Activated CD8-positive, alpha-beta memory T cell treated with anti-CD3 and anti-CD28 coated beads for 1 hour (primary cell): ENCODE measurements at places on chromosomes 7 and 10.

- no peak for DNase-seq
Observed at GRCh38 chr10:92493362-92493761, 80.5 kb downstream of the IDE start.

DNA sequence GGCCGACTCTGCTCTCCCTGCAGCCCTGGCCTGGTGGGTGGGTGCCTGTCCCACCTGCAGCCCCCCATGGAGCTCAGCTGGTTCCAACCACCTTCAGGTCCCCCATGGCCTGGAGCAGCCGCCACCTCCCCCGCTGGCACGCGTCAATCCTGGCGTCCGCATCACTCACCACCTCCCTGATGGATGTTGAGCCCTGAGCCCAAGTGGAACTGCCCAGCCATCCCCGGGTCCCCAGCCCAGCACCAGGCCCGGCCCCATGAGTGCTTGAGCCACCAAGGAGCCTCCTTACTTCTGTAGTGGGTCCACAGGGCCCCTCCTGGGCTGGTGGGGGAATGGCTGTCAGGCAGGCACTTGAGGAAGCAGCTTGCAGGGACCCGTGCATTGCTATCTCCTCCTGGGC is 14.6 kb downstream of the AGAP3 start:
- no peak for DNase-seq

DNA sequence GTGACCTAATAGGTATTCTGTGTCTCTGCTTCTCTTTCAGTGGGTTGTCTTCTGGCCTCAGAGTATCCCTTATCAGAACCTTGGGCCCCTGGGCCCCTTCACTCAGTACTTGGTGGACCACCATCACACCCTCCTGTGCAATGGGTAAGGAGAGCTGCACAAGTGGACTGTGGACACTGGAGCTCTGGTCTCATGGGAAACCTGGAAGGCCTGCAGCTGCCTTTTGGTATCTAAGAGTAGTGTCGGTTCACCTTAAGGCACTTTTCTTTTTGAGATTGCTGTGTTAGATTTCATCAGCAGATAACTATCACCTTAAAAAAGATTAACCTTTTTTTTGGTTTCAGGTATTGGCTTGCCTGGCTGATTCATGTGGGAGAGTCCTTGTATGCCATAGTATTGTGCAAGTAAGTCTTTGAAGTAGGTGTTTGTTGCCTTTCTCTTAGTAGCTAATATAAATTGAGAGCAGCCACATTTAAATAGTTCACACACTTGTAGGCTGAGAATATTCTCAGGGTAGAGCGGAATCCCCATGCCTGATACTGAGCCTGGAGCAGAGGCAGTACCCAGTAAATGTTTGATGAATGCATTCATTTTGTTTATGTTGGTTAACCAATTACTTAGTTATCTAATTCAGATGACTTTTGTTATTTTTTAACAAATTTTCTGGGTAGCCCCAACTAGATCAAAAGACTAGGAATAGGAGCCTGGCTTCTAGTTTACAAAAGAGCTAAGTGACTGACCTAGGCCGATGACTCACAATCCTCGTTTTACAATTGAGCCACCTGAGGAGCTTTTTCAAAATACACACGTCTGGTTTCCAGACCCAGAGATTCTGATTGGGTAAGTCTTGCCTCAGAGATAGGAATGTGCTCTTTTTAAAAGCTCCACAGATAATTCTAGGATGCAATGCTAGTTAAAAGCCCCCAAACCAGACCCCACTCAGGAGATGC is 3.6 kb downstream of the TMEM254 start:
- no peak for DNase-seq

DNA sequence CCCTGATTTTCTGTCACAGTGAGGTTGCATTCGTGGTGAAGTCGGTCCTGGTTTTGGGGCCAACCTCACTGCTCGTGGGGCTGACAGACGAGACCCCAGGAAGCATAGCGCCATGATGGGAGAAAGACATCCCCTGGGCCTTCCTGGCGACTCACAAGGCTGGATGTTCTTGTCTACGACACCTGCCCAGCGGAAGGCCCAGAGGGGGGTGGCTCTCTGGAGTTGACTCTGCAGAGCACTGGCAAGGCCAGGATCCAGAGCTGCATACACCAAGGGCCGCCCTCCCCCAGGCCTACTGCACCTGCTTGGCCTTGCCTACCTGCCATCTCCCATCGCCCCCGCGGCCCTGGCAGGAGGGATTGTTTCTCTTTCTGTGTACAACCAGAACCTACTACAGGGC is 608.9 kb downstream of the PTPRN2 start:
- no peak for DNase-seq

DNA sequence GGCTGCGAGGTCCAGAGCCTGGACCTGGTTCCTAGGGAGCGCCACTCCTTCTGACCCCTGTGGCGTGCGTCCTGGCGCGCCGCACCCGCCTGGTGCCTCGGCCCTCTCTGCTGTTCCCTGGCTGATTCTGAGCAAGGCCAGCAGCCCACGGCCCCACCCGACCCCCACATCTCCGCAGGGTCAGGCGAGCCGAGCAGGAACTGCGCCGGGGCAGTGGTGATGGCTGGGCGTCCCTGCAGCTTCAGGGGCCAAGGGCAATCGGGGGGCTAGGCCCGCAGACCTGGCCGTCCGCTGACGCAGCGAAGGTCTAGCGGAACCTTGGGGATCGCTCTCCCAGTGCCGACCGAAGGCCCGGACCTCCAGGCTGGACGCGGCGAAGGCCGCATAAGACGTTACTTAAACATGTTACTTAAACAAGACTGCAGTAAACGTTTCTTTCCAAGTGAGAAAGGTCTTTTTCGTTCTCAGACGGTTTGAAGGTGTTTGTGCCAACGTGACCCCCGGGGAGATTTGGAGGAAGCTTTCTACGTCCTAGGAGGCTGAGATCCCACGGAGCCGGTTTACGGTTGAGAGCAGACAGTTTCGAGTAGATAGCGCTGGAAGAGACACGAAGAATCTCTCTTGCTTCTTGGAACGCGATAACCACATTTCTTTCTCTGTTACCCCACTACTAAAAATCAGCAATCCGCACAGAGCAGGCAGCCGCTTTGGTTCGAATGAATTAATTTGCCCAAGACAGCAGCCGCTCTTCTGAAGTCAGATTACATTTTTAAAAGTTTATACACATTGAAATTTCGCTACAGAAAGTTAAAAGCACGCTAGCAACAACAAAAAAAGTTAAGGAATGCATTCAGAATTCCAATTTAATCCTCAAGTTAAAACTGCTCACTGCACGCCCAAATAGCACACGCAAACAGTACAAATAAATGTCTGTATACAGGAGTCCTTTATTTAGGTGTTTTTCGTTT is 4.9 kb upstream of the NKX2-3 start:
- DNase-seq, result no peak

DNA sequence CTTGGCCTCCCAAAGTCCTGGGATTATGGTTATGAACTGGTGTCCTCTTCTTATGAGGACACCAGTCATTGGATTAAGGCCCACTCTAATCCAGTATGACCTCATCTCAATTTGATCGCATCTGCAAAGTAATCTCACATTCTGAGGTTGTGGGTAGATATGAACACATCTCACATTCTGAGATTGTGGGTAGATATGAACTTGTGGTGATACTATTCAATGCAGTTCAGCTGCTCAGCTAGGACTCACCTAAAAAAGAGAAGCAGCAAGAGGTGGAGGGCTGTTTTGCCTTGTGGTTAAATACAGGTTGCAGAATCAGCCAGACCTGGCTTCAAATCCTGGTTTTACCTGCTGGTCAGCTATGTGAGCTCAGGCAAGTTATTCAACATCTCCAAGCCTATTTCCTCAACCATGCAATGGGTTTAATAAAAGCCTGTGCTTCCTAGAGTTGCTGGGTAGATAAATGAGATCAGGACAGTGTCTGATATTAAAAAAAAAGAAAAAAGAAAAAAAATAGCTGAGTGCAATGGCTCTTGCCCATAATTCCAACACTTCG is 8.5 kb upstream of the BAG3 start:
- DNase-seq, result no peak

DNA sequence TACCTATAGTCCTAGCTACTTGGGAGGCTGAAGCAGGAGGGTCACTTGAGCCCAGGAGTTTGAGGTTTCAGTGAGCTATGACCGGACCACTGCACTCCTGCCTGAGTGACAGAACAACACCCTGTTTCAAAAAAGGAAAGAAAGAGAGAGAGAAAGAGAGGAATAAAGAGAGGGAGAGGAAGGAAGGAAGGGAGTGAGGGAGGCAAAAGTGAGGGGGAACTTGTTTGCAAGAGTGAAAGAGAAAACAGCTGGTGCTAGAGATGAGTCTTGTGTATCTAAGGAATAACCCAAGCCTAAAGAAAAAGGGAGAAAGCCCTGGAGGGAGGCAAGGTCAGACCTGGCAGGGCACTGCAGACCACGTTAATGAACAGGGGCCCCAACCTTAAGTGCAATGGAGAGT is 4.8 kb upstream of the NT5C2 start:
- no peak for DNase-seq

DNA sequence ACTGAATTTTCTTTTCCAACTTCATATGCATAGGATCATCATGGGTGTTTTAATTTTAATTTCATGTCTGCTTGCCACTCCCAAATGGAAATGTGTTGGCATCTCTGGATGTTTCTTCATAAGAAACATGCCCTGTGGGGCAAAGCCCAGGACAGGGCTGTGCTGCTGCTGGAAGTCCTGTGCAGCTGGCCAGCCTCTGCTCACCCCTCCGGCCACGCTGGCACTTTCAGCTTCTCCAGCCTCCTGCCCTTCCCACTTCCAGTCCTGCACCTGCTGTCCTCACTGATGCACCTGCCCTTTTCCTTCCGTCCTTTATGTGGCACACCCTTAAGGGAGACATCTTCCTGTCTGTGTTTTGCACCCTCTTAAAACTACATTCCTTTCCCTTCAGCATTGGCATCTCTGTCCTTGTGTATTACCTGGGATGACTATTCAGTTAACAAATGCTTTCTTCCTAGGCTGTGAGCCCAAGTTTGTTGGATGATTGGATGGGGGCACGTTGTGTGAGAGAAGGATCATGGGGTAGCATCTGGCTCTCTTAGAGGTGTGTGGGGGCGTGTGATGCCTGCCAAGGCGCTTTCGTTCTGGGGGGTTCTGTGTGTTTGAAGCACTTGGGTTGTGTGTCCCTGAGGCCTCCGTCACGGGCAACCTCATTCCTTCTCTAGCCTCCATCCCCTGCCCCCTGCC is 56.8 kb downstream of the TCF7L2 start:
- DNase-seq, result no peak

DNA sequence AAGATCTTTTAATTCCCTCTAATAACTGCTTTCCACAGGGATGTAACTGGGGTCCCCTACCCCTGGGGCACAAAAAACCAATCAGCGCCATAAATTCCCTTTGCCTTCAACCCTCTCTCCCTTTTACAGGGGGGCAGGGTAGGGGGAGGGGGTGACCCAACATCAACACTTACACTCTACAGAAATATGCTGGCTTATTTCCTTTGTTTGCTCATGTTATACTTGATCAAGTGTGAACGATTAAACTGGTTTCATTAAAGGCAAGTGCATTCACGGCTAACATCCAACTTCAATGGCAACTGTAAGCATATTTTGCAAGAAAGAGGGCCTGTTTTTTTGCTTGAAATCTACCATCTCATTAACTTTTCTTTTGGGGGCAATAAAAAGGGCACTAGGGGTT is 2.9 kb downstream of the CTBP2 start:
- DNase-seq, result no peak

- no peak for DNase-seq
Observed at GRCh38 chr7:75879771-75880184, 944 bp downstream of the RHBDD2 start.

- DNase-seq, result no peak
Observed at GRCh38 chr7:130887957-130888371, 154.0 kb upstream of the KLF14 start.

DNA sequence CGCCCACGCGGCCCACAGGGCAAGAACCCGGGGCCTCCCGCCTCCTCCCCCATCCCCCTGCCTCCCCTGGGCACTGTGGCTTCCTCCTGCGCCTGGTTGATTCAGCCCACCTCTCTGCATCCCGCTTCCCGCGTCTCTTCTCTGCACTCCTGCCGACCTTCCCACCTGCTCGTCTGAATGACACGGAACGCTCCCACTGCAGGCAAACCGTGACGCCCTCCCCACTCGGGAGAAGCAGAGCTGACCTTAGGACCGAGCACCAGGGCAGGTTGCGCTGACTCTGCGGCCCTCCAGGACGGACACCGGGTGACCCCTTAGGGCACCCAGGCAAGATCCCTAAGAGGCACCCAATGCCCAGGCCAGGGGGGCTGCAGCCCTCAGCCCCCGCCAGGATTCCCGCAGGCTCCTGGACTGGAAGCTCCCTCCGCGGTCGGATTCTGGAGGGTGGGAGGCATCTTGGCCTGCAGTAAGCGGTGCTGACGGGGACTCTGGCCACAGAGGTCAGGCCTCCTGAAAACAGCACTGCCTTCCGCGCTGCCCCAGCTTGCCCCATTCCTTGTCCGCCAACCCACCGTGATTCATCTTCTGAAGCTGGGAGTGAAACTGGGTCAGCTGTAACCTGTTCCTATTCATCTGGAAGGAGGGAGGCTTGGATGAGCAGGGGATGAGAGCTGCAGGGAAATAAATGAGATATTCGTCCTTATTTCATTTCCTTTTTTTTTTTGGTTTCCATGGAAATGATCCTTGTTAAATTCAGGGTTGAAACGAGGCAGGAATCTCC is 990 bp downstream of the CALML3 start:
- no peak for DNase-seq

DNA sequence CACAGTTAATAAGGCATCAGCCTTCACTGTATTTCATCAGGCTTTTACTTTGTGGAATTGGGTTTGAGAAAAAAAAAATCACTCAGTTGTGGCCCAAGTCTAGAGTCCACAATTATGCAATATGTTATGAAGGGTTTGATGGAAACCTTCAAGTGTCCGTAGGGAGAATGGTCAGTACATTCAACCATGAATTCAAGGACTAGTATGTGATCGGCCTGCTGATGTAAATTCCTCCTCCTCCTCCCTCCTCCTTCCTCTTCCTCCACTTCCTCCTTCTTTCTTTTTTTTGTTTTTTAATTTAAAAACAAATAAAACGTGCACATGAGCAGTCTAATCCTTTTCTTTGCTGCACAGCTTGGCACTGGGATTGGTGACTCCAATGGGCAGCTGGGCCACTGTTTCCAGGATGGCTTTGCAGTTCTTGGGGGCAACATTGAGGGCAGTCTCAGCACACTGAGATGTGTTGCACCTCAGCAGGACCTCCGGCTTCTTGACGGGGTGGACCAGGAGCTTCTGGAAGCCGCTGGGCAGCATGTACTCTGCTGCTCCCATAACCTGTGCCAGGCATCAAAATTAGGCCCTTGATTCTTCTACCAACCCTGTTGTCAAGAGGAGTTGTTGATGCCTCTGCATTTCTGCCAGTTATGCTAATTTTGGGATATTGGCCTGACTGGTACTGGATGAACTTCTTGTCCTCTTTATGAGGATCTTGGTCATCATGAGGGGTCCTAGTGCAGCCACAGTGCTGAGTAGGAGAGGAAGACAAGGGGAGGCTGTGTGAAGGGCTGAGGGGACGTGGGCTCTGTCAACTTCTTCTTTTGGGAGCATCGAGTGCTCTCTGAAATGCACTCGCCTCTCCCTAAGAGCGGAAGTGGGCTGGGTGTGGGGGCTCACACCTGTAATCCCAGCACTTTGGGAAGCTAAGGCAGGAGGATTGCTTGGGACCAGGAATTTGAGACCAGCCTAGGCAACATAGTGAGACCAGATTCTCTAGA is 9.3 kb upstream of the IL2RA start:
- no peak for DNase-seq

GRCh38 chr7:22675917-22676343 is 51.1 kb upstream of the IL6 start:
- no peak for DNase-seq
